Caki2 (cell line): ENCODE measurements at places on chromosomes 12 and 14. TPM values are rescaled to one million over a fixed set of nuclear protein-coding genes. Genes with fewer than 3 reads are reported as not detected.

The SOAT2 gene
- total RNA-seq, result not detected in 2 replicates

The ACOT2 gene
- 75.9 and 77.3 TPM in 2 replicates for total RNA-seq

The BHLHE41 gene
- total RNA-seq, result 5.8 and 70.0 TPM in 2 replicates

The ZDHHC22 gene
- 0.03 TPM in 1 of 2 replicates, not detected in the other for total RNA-seq

The WSCD2 gene
- not detected in 2 replicates for total RNA-seq

The DEGS2 gene
- 0.14 and 1.5 TPM in 2 replicates for total RNA-seq

The B4GALNT1 gene
- 64.3 and 66.6 TPM in 2 replicates for total RNA-seq

The DNM1L gene
- 37.8 and 50.9 TPM in 2 replicates for total RNA-seq

The COA8 gene
- total RNA-seq, result 42.8 and 55.6 TPM in 2 replicates

The P2RX7 gene
- 0.93 and 1.2 TPM in 2 replicates for total RNA-seq

The TAS2R8 gene
- total RNA-seq, result not detected in 2 replicates

The CCDC38 gene
- 0.14 and 0.20 TPM in 2 replicates for total RNA-seq

The HPD gene
- 12.7 and 13.4 TPM in 2 replicates for total RNA-seq

The PAN2 gene
- total RNA-seq, result 29.0 and 59.6 TPM in 2 replicates

The SLCO1B3 gene
- total RNA-seq, result not detected in 2 replicates

The SLC39A2 gene
- 0.27 TPM in 1 of 2 replicates, not detected in the other for total RNA-seq

The TAS2R46 gene
- not detected in 2 replicates for total RNA-seq

The SRRM4 gene
- total RNA-seq, result not detected in 2 replicates

The IL22 gene
- not detected in 2 replicates for total RNA-seq

The G2E3 gene
- 3.7 and 16.8 TPM in 2 replicates for total RNA-seq

The TMEM179 gene
- 3.1 and 8.1 TPM in 2 replicates for total RNA-seq

The TIMM9 gene
- total RNA-seq, result 36.6 and 76.6 TPM in 2 replicates

The LRTM2 gene
- total RNA-seq, result not detected in 2 replicates

The LRRC10 gene
- not detected in 2 replicates for total RNA-seq

The HOXC13 gene
- 0.24 and 1.4 TPM in 2 replicates for total RNA-seq

The TAS2R50 gene
- not detected in 2 replicates for total RNA-seq

The ACOT4 gene
- total RNA-seq, result not detected in 2 replicates

The TMEM30B gene
- not detected in 2 replicates for total RNA-seq

The CPNE6 gene
- 0.07 TPM in 1 of 2 replicates, not detected in the other for total RNA-seq

The MRPL42 gene
- 25.1 and 48.3 TPM in 2 replicates for total RNA-seq

The KRT4 gene
- total RNA-seq, result 2.0 and 2.5 TPM in 2 replicates

The OR6C2 gene
- total RNA-seq, result not detected in 2 replicates

The DPPA3 gene
- total RNA-seq, result not detected in 2 replicates

The SLC10A1 gene
- not detected in 2 replicates for total RNA-seq

The PLEK2 gene
- total RNA-seq, result 7.3 and 12.0 TPM in 2 replicates

The TAS2R14 gene
- total RNA-seq, result not detected in 2 replicates

The CALM1 gene
- 308 and 396 TPM in 2 replicates for total RNA-seq

The GAPDH gene
- 10,373 and 12,033 TPM in 2 replicates for total RNA-seq
